CD4-positive, alpha-beta T cell treated with Interleukin-10 for 1 hour (primary cell): ENCODE measurements at places on chromosomes 1 and 21.

DNA sequence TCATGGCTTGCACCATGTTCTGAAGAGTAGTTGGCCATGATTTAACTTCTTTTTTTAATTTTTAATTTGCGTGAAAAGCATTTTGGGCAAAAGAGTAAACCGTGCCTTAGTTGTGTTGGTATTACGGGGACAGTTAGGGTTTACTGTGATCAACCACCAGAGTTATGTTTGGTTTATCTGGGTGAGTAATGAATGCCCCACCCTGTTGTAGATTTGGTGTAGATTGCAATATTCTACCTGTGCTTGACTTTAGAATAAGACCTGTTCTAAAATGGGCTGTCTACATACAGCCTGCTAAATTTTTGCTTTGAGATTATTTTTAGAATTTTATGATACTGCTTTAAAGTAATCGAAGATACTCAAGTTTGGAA lies 1.4 kb downstream of the USP25 start:
- DNase-seq: peak; percentile 38

DNA sequence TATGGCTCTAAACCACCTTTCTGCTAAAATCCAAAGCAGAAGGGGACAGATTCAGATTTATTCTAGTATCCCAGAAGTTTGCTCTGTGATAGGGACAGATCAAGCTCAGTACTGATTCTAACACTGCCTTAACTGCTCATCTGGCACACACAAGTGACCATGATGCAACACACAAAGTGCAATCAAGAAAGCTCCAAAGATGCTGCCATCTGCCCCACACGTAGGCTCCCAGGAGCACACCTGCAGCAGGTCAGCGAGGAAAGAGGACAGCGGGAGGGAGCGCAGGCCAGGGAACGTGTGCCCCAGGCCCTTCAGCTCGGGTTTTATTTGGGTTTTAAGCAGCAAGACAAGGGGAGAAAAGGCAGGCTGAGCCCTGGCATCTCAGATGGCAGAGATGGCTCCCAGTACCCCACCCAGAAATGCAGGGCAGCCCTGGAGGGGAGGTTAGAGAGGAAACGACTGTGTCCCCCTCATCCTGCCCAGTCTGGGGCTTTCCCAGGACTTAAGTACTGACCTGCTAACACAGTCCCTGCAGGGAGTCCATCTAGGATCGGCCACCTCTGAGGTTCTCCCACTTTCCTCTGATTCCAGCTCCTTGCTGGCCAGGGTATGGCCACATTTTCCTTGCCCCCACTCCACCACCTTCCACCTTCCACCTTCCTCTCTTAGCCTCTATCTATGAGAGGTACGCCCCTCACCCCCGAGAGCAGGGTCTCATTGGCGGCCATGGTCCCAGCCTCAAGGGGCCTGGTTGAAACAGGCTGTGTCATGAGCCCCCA lies 1.2 kb downstream of the TRIM11 start:
- no peak for DNase-seq

GRCh38 chr1:228836427-228836826 lies 101.1 kb downstream of the RHOU start:
- DNase-seq: no peak

DNA sequence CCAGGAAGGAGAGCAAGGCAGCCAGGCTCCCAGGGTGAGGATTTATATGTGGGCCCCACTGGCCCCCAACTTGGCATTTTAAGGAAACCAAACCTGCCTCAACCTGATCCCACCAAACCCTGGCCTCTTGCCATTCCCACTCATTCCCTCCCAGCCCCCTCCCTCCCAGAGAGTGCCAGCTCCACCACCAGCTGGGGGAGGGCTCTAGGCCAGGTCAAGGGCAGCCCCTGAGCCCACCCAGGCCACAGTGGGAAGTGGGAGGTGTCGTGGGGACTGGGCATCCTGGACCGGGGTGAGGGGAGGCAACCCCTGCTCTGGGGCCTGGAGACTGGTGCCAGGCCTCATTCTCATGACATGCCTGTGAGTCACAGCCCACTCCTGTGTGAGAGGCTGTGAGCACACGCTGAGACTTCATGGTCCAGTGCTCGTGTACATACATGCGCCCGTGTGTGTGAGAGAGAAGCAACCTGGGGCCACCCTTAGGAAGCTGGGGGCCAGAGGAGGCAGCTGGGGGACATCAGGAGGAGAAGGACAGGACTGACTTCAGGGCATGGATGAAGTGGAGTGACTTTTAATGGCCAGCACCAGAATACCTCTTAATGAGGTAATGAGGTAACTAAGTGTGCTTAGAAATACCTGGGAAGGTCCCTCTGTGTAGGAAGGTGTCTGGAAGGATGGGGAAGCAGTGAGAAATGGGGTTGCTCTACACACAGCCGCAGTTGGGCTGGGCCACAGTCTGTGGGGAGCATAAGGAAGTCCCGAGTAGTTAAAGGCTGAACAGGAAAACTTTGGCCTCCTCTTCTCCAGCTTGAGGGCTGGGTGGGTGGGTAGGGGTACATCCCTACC lies at the start of gene S100A2:
Gene S100A2 (minus strand): TSS at position 316 of the 846 bp plus-strand sequence. CDS start 1,967 bp downstream, outside the sequence.
- peak; percentile 23 for DNase-seq

- no peak for DNase-seq
Measured at GRCh38 chr1:84103197-84103992, 40.7 kb upstream of the PRKACB start.

- no peak for DNase-seq
Measured at GRCh38 chr1:15712168-15712567, 23.9 kb upstream of the SLC25A34 start.

- DNase-seq: peak; percentile 55
Measured at GRCh38 chr1:186404454-186405051, 28.9 kb downstream of the ODR4 start.

DNA sequence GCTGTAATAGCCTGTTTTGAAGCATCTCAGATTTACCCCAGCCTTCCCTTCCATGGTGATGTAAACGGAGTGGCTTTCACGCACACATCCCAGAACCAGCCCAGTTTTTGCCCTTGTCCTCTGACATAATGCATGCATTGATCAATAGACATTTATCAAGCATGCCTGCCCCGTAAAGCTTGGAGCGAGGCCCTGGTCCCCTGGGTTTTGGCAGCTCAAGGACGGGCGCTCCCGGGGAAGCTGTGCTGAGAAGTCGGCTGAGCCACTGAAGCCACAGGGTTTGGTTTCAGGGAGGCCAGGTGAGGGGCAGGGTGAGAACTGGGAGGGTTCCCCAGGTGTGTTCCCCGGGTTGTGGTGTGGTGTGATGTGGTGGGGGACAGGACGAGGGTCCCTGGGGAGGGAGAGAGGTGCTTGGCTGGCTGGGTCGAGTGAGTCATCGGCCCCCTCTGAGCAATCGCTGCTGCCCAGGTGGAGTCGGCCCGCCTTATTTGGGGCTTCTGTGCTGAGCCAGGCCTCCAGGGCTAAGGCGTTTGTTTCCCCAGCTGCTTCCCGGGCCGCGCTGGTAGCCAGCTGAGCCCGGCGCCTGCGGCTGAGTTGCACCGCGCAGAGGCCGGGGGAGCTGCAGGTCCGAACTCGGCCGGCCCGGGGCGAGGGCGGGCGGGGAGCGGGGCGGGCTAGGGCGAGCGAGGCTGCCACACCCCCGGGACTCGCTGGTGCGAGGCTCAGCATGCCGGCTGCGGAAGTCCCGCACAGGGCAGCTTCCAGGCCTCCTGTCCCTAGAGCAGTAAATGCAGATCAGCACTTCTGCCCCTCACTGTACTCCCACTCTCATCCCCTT lies 23.6 kb downstream of the ATP2B4 start:
- DNase-seq: peak; percentile 76

DNA sequence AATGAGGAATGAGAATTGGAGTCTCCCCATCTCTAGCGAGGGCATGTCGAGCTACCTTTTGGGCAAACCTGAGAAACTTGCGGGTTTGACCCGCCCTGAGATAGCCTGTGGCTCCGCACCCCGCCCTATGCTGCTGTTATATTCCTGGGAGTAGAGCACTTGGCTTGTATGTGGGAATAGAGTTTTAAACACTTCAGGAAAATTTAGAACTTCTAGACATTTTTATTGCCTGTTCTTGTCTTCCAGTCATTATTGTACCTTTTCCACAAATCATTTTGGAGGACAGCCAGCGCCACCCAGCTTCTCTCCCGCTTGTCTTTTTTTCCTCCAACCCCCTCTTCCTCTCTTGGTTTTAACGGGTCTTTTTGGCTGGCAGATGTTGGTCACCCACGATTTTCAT lies 738 bp downstream of the GNPAT start:
- peak; percentile 5 for DNase-seq

DNA sequence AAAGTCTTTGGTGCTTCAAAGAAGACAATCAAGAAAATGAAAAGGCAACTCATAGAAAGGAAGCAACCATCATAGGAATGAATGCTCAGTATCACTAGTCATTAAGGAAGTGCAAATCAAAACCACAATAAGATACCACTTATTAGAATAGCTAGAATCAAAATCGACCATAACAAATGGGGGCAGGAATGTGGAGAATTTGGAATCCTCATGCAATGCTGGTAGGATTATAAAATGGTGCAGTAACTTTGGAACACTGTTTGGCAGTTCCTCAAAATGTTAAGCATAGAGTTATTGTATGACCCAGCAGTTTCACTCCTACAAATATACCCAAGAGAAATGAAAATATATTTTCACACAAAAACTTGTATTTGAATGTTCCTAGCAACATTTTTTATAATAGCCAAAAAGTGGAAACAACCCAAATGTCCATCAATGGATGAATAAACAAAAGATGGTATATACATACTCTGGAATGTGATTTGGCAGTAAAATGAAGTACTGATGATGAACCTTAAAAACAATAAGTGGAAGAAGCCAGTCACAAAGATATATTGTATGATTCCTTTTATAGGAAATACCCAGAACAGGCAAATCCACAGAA lies 105.6 kb downstream of the MIS18A start:
- no peak for DNase-seq

DNA sequence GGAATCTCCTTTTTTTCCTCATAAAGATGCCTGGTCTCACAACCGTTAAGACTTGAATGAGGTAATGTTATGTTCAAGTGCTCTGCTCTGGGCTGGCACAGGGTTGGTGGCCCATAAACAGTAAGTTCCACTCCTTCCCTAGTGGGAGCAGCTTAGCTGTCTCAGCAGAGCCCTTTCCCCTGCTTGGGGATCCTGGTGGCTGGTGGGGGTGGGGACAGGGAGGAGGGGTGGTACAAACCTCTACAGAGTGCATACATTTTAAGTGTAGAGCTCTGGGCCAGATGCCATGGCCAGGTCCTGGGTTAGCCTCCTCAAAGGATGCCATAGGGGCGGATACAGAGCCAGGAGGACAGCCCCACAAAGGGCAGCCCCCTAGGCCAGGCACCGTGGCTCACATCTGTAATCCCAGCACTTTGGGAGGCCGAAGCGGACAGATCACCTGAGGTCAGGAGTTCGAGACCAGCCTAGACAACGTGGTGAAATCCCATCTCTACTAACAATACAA lies 20.7 kb upstream of the PADI1 start:
- DNase-seq: no peak

DNA sequence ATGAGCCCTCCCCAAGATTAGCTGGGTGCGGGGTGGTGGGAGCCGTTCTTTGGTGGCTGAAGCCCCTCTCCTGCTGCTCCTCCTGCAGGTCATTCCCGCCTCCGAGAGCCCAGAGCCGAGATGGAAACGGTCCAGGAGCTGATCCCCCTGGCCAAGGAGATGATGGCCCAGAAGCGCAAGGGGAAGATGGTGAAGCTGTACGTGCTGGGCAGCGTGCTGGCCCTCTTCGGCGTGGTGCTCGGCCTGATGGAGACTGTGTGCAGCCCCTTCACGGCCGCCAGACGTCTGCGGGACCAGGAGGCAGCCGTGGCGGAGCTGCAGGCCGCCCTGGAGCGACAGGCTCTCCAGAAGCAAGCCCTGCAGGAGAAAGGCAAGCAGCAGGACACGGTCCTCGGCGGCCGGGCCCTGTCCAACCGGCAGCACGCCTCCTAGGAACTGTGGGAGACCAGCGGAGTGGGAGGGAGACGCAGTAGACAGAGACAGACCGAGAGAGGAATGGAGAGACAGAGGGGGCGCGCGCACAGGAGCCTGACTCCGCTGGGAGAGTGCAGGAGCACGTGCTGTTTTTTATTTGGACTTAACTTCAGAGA lies 448 bp downstream of the G0S2 start:
- no peak for DNase-seq

DNA sequence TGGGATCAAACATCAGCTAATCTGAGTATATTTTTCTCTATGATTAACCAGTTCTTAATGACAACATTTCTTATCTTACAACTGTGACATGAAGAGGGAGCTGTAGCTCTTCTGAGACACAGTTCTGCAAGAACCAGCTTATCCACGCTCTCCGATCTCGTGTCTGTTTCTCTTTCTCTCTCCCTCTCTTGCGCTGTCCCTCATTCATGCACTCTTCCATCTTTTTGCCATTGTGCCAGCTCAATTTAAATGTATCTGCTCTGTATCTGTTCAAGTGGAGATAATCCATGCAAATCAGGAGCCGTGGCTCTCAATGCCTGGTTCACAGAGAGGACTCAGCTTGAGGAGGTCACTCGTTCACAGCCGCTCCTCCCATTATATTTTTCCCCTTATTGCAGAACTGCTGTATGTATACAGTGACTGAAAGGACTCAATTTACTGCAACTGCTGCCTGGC lies 494.7 kb upstream of the ADGRL2 start:
- DNase-seq: no peak

DNA sequence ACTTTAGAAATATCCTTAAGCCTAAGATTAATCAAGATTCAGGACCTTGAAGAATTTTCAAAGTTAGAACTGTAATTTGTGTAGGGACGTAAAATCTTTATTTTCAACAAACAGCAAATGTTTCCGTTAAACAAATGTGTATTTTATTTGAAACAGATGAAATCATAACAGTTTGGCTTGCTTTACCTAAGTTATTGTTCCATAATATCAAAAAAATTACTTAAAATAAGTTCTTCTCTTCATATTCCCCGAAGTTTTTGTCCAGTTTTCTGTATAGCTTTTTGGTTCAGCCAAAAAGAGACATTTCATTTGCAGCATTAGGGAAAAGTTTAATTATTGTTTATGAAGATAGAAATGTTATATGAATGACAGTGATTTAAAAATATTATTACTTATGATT lies 100.1 kb downstream of the NFIA start:
- no peak for DNase-seq

- DNase-seq: peak; percentile 59
Measured at GRCh38 chr1:211326528-211327345, at the start of gene TRAF5. Gene TRAF5, plus strand, starts transcription at chr1:211326833. Its CDS starts 26,407 bp downstream, at chr1:211353240.

GRCh38 chr1:25540750-25541342 lies 2.6 kb upstream of the LDLRAP1 start:
- no peak for DNase-seq

DNA sequence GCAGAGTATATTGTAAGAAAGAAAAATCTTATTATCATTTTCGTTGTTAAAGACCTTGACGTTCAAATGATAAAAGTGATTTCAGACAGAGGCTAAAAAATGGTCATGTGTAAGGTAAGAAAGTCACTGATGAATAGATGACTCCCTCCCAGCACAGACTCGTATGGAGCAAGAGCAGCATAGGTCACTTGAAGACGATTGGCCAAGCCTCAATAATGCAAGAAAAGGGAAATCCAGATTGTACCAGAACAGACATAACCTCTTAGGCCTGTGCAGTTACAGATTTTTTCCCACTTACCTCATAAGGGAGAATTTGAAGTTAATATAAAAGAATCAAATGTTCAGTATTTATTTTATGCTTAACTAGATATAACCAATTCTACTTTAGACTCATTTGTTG lies 16.3 kb upstream of the OLFML2B start:
- no peak for DNase-seq
